Activated T-cell treated with anti-CD3 and anti-CD28 coated beads, Interleukin-2, amount 50 U/mL, for 4 hours (primary cell): ENCODE measurements at places on chromosomes 5 and 9. TPM values are rescaled to one million over a fixed set of nuclear protein-coding genes. Genes with fewer than 3 reads are reported as not detected.

Gene STOM
- total RNA-seq = 46.8 TPM

Gene HSD17B3
- not detected for total RNA-seq

Gene SEC24A
- 27.2 TPM for total RNA-seq

Gene SEMA4D
- 348 TPM for total RNA-seq

Gene DDX4
- total RNA-seq = 0.79 TPM

Gene SLC27A6
- total RNA-seq = not detected

Gene FBN2
- 0.15 TPM for total RNA-seq
